Mesendoderm (in vitro differentiated cells): ENCODE measurements at places on chromosomes 5 and 9.

DNA sequence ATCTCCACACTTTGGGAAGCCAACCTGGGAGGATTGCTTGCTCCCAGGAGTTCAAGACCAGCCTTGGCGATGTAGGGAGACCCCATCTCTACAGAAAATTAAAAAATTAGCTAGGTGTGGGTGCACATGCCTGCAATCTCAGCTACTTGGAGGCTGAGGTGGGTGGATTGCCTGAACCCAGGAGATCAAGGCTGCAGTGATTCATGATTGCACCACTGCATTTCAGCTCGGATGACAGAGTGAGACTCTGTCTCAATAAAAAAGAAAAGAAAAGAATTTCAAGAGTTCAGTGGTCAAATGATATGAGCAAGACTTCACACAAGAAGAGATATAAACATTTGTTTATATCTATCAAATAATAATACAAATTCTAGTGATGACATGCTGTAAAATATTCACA lies 23.0 kb upstream of the MTAP start:
- no peak for DNase-seq

GRCh38 chr5:2531318-2531717 lies 220.2 kb downstream of the IRX2 start:
- DNase-seq, result no peak

- DNase-seq, result no peak
These were observed 133.1 kb upstream of the MAP1B start for GRCh38 chr5:71974165-71974564.

DNA sequence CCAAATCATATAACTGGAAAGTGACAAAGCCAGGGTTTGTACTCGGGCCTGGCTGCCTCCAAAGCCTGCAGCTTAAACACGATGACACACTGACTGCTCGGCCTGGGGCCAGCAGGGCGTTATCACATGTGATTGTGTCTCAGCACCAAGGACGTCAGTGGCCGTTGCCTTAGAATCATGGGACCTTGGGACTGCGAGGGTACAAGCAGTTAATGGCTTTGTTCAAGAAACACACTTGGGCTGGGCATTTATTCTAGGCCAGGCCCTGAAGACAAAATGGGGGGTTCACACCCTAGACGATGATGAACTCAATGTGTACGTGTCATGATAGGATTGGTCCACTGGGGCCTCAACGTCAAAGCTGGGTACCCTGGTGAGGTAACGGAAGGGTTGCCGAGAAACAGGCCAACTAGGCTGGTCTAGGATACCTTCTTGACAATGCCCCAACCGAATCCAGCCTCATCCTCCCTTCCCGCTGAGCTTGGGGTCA lies 13.0 kb downstream of the SH3PXD2B start:
- DNase-seq, result no peak

- DNase-seq, result no peak
These were observed 318.7 kb downstream of the TLE1 start for GRCh38 chr9:81370650-81371049.

- no peak for DNase-seq
These were observed 58.4 kb downstream of the PBX3 start for GRCh38 chr9:125805586-125805985.

DNA sequence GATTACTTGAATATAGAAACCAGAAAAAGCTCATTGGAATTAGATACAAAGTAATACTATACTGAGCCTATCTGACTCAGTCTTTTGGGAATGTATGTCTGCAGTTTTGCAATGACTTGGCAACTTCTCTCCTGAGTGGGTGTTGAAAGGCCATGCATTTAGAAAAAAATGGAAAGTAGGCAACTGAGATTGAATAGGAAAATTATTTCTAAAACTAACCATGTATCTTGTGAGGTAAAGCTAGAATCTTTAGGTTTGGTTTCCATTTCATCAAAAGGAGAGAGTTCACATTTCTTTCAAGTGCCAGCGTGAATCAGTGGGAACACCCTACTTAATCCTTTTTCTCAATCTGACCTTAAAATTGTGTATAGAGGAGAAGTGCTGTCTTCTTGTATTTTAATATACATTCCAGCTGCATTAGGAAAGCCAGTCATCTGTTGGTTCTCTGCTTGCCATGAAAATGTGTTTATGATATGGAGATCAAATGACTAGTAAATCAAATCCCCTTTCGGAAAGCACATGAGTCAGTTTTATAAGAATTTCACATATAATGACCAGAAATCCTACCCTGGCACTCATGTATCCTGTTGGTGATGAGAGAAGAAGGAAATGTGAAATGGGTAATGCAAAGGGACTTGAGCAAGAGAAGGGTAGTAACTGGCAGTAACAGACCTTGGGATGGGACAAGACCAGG lies 30.4 kb downstream of the NFX1 start:
- no peak for DNase-seq

- peak; percentile 71 for DNase-seq
These were observed 11.5 kb downstream of the SMIM3 start for GRCh38 chr5:150789943-150790611.

DNA sequence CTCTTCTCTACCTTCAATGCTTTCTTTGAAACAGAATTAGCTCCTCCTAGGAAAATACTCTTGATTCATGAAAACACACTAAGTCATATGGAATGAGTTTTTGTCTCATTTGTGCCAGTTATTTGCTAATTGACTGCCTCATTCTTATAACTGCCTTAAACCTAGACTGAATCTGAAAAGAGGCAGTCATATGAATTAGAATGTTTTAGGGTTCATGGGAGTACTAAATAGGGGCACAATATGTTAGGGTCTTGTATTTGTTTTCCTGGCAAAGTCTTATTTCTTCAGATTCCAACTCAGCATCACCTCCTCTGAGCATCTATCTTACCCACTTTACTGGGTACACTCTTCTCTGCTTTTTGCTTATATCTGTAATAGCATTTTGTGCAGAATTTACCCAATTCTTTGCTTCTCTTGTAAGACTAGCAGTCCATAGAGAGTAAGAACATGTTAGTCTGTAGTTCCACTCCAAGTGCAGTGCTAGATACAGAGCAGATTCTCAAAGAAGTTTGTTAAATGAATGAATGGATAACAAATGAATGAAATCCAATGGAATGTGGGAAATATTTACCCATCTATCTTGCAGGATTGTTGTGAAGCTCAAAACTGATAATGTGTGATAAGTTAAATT lies 43.9 kb upstream of the ALDH1A1 start:
- no peak for DNase-seq

DNA sequence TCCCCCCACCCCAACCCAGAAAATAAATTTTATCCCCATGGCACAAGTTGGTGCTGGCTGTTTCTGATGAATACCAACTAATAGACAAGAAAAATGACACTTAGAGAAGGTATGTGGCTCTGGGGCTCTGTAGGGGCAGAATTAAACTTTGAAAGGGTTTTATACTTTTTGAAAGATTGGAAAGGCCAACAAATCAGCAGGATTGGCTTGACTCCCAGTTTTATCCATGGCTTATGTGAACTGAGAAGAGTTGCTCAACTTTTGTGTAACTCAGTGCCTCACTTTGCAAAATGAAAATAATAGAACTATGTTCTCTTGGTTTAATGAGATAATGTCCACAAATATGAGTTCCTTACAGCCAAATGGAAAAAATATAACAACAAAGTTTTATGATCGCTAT lies 288.9 kb upstream of the KIF2A start:
- no peak for DNase-seq

GRCh38 chr5:171316258-171317121 lies 7.4 kb downstream of the TLX3 start:
- DNase-seq, result peak; percentile 51

DNA sequence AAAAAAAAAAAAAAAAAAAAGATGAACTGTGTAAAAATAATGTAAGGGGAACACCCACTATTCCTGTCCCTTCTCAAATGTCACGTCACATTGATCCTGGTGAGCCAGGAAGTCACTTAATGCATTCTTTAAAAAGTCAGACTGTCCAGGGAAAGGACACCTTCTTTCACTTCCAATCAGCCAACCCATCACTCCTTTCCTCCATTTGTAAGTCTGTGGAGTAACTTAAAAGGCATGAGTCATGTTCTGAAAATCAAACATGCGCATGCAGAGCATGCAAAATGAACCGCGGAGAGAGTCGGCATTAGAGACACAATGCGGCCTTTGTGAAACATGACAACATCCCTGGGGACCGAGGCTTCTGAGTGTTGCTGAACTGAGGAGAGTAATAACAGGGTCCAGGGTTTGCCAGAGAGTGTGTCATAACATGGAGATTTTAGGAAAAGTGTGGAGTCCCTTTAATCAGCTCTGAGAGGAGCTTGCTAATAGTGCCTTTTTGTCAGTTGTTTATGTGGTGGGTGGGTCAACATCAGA lies 77.6 kb upstream of the SEMA6A start:
- DNase-seq, result peak; percentile 90

- DNase-seq, result no peak
These were observed 77.0 kb downstream of the DCP2 start for GRCh38 chr5:113053511-113053995.

GRCh38 chr9:16001856-16002255 lies 449.0 kb downstream of the CCDC171 start:
- no peak for DNase-seq

DNA sequence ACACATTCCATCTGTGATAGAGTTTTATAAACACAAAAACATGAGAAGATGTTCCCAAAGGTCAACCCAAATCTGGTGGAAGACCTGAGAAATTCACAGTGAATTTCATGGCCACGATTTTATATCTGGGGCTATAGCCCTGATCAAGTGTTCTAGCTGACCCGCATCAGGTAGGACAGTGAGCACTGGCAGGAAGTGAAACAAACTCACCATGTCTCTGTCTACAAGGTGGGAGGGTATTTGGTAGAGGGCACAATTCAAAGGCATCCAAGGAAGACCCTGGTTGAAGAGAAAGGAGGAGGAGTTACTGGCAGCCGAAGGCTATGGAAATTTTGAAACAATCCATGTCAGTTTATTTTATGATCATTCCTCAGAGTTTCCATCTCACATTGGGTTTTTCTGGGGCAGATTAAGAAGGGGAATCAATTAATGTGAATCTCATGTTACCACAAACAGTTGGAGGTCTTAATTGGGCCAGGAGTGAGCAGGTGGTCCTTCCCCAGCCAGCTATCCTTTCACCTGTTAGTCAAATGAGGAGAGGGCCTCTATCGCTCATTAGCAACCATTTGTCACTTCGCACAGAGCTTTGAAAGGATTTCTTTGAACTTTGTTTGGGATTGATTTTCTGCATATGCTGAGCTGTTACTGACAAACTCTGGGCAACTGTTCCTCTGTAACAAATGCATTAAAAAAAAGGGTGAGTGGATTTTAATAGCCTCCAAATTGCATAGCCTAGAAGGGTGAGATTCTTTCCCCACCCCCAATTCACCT lies 612.0 kb upstream of the CLINT1 start:
- DNase-seq, result no peak

GRCh38 chr5:132010989-132011621 lies 353 bp downstream of the ACSL6 start:
- no peak for DNase-seq

- DNase-seq, result no peak
These were observed 1.0 kb downstream of the FPGS start for GRCh38 chr9:127803507-127804352.

DNA sequence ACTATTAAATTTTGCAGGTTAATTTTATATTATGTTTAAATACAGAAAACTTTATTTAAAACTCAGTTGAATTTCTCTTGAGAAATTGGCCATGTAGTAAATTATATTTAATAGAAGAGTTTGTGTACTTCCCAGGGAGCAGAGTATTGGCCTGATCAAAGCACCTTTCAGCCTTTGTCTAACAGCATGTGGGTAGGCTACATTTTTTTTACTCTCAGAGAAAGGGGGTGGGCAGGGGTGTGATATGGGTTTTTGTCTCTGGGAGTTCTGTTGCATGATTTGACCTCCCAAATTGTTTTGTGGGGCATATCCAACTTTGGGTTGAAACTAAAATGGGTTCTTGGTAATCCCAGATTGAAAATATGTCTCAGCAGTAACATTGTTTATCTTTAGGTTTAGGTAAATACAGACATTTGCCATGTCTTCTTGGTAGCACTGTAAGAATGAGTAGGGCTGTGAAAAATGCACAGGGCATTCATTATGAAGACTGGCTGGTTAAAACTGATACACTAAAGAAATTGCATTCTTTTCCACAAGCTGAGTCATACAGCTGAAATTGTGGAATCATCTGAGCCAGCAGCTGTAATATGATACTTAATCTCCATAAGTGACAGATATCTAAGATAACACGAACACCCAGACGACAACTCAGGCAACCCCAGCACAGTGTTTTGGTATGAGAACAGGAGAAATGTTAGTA lies 75.4 kb upstream of the CDKN2B start:
- DNase-seq, result peak; percentile 70

DNA sequence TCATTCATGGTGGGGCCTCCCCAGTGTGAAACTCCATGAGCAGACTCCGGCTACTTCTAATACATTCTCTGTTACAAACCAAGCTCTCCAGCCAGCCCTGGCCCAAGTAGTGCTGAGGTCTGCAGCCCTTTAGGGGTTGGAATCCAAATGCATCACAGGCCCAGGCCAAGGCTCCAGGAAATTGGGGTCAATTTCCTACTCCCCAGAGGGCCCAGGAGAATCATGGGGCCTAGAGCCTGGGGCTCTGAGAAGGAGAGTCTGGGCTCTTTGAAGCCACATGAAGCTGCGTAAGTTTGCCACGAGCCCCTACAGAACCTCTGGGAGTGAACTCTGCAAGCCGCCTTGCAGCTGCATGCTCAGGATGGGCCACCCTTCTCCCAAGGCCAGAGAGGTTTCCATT lies 206.4 kb downstream of the PAPPA start:
- DNase-seq, result no peak

GRCh38 chr5:113190347-113190746 lies 213.7 kb downstream of the DCP2 start:
- DNase-seq, result peak; percentile 66

GRCh38 chr5:142507531-142508372 lies 178.1 kb downstream of the FGF1 start:
- no peak for DNase-seq

DNA sequence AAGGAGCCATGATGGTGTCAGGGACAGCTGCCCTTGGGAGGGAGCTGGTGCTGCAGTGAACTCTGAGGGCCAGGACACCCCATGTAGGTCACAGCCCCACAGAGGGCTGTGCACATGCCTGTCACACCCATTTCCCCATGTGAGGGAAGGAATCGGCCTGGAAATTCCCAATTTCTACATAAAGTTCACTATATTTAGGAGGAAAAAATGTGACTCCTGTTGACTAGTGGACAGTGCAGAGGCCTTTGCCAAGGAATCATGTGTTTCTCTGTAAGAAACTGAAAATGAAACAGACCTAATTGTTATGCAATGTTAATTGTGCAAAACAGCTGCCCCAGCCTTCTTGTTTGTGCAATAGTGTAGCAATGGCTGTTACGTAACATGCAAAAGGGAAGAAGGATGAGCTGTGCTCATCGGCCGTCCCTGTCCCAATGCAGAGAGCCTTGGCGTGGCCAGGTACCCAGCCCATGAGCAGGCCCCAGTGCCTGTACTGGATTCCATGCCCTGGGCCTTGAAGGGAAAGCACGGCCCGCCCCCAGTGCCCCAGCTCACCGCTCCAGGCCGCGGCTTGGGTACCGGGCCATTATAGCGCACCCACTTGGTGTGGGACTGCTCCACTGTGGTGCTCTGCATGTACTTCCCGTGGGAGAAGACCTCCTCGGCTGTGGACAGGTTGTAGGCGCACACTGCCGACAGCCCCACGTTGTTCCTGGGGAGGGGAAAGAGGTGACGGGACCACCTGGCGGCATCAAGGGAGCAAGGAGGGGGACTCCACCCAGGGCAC lies 70.0 kb downstream of the SECISBP2 start:
- DNase-seq, result no peak
